ENCODE measurements at places on chromosomes 4 and X.

DNA sequence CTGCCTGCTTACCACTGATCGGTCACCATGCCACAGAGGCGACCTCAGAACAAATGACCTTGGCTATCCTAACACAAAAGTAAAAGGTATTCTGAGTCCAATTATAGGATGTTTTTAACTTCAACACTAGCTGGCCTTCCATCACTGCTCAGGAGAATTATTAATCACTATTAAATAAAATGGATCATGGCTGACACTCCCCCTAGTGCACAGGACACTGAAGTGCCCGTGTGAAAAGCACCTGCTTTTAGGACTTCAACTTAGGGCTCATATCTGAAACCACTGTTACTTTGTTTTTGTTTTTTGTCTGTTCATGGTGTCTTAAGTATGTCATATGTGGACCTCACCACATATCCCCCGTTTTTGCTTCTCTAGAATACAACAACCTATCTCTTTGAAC, 33.9 kb downstream of the STX18 start:
- DNase-seq, result no peak

DNA sequence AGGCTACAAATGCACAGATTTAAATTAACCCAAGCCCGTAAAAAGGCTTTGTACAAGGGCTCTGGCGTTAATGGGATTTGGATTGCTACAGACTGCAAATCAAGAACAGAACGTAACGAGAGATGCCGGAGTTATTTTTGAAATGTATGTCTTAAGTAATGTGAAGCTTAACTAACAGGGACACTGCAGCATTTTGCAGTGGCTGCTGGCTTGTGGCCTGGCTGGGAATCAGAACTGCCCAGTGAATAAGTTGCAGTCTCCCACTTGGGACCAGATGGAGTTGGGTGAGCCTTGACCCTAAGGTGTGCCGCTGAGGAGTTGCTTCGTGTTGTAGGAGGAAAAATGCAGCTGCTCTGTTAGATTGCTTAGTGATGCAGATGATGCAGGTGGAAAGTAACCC, 318.4 kb downstream of the DHX15 start:
- DNase-seq, result no peak

- DNase-seq, result no peak
Measured at GRCh38 chrX:134733591-134733990, 75.3 kb upstream of the PLAC1 start.

- DNase-seq, result no peak
Measured at GRCh38 chr4:38832624-38833528, 23.7 kb downstream of the TLR6 start.

DNA sequence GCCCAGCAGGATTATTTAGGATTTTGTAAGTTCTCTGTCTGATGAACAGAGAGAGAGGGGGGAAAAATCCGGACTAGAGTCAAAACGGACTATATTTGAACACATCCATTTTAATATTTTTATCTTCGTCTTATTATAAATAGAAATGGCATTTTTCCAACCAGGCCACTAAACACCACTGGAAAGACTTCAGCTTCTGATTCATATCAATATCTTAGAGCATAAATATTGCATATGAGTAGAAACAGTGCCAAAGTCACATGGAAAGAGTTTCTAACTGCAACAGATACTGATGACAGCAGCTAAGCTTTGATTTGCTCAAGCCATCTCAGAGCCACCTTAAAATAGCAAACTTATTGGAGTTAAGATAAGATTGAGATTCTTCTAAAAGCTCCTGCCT, 456 bp downstream of the PPARGC1A start:
- DNase-seq, result no peak

- DNase-seq, result no peak
Measured at GRCh38 chrX:28058901-28059300, 77.7 kb upstream of the DCAF8L1 start.

- no peak for DNase-seq
Measured at GRCh38 chr4:16801356-16801755, 97.1 kb downstream of the LDB2 start.

DNA sequence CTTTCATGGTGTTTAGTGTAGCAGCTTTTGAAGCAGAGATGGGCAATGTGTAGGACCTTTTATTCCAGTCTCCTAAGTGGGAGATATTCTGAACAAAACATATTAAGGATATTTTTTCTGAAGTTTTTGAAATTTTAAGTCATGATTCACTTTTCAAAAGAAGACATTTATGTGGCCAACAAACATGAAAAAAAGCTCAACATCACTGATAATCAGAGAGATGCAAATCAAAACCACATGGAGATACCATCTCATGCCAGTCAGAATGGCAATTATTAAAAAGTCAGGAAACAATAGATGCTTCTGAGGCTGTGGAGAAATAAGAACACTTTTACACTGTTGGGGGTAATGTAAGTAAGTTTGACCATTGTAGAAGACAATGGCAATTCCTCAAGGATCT, 76.0 kb downstream of the FAT4 start:
- DNase-seq, result no peak

DNA sequence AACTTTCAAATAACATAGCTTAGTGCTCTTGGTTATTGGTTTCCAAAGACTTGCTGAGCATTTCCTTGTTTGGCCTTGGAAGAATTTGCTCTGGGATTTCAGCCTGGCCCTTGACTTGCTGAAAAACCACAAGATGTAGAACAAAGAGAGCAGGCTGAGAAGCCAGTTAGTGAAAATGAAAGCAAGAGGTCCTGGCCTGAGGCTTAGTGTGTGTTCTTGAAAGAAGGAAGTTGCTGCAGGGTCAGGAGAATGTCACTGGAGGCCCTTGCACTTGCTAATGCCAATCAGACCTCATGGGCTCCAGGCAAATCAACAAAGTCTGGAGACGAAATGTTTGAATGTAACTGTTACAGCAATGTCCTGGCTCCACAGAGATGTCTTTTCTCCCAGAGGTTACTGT, 79.4 kb downstream of the SYNPO2 start:
- DNase-seq, result no peak
